ENCODE measurements at places on chromosomes 12 and 14.

- DNase-seq, result no peak
These were observed 15.4 kb upstream of the PAWR start for GRCh38 chr12:79706156-79706555.

DNA sequence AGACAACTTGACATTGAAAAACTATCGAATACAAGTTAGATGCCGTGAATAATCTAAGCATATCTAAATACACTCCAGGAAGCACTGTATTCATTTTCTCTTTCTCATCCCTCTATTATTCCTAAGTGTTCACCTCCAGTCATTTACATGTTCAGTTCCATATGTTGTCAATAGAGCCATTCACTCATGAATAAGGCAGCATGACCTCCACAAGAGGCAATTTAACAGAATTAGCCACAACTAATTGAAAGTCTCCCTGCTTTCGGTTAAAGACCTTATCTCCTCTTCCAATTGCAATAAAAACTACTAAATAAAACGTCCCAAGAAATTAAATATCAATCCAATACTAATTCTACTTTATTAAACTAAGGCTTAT is 1.8 kb downstream of the LRIG3 start:
- no peak for DNase-seq

GRCh38 chr12:29054858-29055663 is 94.0 kb upstream of the FAR2 start:
- DNase-seq, result no peak

GRCh38 chr12:42725809-42726208 is 136.3 kb upstream of the PRICKLE1 start:
- DNase-seq, result no peak

- no peak for DNase-seq
These were observed 83.6 kb upstream of the USP44 start for GRCh38 chr12:95634622-95635621.

DNA sequence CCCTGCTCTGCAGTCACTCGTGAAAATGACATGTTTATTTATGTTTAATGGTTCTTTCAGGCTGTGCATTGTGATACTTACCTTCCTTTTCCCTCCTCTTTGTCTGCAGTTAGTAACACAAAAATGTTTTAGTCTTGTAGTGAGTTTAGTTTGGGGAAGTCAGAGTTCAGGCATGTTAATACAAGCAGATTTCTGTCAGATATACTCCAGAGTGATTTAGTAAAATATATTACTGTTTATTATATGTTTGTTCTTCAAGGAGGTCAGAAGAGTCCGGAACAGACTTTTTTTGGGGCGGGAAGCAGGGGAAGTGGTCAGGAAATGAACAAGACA is 28.7 kb downstream of the MSRB3 start:
- DNase-seq, result no peak

- no peak for DNase-seq
These were observed 148.8 kb upstream of the LHX5 start for GRCh38 chr12:113620437-113620976.

GRCh38 chr12:64318605-64319004 is 72.0 kb downstream of the C12orf56 start:
- DNase-seq, result no peak

DNA sequence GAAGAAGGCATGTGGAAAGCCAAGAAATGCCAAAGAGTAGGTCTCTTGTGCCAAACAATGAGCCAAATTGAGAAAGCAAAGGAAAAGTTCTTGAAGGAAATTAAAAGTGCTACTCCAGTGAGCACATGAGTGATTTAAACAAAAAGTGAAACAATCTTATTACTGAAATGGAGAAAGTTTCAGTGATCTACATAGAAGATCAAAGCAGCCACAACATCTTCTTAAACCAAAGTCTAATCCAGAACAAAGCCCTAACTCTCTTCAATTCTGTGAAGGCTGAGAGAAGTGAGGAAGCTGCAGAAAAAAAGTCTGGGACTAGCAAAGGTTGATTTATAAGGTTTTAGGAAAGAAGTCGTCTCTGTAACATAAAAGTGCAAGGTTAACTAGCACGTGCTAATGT is 259.6 kb downstream of the FLRT2 start:
- no peak for DNase-seq

- no peak for DNase-seq
These were observed 23.7 kb upstream of the PPP1R13B start for GRCh38 chr14:103870891-103871595.

DNA sequence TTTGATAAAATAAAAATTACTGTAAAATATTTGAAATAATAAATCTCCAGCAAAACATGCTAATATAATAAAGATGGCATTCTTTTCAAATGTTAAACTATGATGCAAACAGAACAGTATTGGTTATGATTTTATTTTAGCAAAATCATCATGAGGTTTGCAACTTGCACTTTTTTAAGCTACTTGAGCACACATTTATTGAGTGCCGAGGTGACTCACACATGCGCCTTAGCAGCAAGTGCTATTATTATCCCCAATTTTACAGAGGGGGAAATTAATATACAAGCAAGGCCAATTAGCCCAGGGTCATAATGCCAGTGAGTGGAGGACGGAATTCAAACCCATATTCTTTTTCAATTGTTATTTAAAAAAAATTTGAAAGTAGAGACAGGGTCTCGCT is 7.3 kb downstream of the DYRK4 start:
- DNase-seq, result no peak

GRCh38 chr12:121301876-121302275 is 5.4 kb upstream of the CAMKK2 start:
- DNase-seq, result no peak

GRCh38 chr12:66838366-66838765 is 159.5 kb upstream of the GRIP1 start:
- no peak for DNase-seq

- peak; percentile 51 for DNase-seq
These were observed 16.1 kb upstream of the IFNG start for GRCh38 chr12:68175557-68176061.

GRCh38 chr12:123054371-123054770 is 73.9 kb downstream of the ARL6IP4 start:
- DNase-seq, result no peak

DNA sequence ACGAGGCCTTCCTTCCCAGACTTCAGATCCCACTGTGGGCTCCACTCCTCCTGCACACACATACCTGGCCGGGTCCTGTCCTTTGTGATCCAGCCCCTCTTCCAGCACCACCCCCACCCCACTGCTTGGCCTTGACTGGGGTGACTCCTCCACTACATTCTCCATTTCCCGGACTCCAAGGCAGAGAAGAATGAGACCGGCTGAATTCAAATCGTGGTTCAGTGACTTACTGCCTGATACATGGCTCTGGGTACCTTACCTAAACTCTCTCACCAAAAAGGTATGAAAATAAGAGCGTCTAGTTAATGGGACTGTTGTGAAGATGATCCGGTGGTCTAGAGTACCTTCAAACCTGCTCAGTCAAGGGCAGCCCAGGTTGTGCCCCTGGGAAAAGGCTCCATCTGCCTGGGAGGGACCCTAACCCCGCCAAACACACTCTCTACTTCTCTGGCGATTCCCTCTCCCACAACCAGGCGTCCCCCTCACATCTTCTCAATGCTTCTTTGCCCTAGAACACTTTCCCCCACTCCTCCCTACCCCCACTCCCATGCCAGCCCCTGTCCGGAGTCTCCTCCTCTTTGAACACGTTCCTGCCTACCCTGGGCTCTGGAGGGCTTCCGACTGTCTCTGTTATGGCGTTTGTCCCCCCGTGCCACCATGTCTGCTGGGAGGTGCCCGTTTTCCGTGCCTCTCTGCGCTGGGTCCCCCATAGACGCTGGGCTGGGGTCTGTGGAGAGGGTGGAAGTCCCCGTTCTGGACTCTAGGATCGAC is 1.5 kb upstream of the ZBTB42 start:
- no peak for DNase-seq

DNA sequence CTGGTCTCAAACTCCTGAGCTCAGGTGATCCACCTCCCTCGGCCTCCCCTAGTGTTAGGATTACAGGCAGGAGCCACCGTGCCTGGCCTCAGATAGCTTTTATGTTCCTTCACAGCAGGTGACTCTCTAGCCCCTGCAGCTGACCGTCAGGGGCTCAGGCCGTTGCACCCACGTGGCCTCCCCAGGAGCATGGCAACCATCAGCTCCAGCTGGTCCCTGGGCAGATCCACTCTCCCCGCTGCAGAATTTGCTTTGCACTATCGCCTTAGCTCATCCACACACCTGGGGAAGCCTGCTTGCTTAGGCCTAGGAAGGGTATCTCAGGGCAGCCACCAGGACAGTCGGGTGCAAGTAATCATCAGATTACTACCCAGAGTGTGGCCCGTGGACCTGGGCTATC is 62.6 kb downstream of the TSPAN9 start:
- no peak for DNase-seq

DNA sequence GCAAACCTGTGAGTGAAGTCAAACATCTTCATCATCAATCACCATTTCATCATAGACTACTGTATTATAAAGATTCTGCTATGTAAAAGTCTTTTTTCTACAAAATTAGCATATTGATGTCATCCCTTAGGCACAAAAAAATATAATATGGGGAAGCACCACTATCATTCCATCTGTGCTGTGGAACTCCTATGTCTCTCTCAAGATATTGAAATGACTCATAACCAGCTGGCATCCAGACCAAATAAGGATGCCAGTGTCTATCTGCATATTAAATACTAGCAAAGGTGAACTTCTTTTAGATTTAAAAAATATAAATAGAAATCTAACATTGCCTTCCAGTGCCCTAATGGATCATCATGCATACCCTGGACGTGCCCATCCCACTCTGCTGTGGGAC is 17.9 kb upstream of the DCAF5 start:
- no peak for DNase-seq

DNA sequence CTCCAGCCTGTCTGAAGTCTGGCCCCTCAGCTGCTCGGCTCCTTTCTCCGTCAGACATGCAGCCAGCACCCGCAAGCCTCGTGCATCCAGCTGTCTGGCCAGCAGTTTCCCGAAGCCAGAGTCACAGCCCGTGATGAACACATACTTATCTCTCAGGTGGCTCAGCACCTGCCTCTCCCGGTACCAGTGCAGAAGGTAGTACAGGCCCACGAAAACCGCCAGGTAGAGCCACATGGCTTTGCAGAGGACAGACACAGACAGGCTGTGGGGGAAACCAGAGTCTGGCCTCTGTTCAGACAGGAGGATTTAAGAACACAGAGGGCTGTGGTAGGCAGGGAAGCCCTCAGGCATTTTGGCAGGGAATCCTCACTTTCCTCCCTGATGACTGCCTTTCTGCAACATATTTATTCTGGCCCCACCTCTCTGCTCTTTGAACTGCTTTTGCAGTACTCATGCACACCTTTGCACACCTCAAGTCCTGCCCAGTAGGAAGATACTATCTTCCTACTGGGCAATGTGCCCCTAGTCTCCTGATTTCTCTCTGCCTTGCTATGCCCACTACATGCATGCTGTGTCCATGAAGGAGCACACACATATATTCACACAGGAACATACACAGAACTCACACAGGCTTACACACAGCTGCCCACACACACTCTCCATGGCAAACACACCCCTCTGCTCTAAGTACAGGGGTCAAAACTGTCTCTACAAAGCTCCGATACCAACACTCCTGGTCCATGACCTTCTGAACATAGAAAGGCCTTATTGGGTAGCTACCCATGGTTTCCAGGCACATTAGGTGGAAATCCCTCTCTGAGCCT is at the start of gene RDH16:
Gene RDH16 (minus strand): TSS at position 380 of the 824 bp plus-strand sequence. CDS start 146 bp downstream, at position 234.
- DNase-seq, result no peak

DNA sequence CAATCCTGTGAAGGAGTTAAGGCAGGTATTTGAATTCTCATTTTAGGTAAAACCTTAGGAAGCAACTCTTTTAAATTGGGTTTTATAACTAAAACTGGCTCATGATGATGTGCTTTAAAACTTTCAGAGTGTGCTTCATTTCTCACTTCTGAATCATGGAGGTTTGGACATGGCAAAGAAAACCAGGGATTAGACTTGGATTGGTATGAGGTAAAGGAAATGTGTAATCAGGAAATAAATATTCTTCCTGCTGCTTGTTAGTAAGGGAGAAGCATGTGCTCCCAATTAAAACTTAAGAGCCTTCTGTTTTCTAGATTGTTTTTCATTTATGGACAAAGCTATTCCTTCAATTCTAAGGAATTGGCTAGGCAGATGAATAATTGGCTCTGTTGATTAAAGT is 57.4 kb downstream of the FBXO33 start:
- DNase-seq, result no peak
